ENCODE measurements at places on chromosomes 1 and 21.

- DNase-seq, result no peak
Observed at GRCh38 chr1:27588256-27589232, 15.4 kb downstream of the AHDC1 start.

GRCh38 chr21:18041012-18041411 is 203.6 kb upstream of the CHODL start:
- DNase-seq, result no peak

- DNase-seq, result no peak
Observed at GRCh38 chr1:3290915-3291314, 163.6 kb upstream of the ARHGEF16 start.

- no peak for DNase-seq
Observed at GRCh38 chr1:54864460-54865208, 22.4 kb downstream of the DHCR24 start.

GRCh38 chr1:200862713-200863415 is 9.9 kb upstream of the GPR25 start:
- no peak for DNase-seq

DNA sequence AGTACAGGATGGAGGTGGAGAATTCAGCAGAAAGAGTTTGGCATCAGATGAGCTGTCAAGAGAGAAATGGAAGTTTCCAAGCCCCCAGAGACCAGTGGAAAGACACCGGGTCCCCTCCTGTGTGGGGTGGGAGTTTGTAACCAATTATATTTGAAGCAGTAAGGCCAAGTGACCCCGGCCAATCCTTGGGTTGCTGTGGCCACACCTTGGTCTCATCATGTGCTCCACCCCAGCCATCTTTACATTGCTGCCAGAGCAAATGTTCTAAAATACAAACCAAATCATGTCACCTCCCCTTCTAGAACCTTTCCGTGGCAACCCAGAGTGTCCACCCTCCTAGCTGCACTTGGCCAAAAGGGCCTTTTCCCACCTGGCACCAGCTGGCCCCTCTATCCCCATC is 86.1 kb downstream of the KCNN3 start:
- DNase-seq, result no peak

DNA sequence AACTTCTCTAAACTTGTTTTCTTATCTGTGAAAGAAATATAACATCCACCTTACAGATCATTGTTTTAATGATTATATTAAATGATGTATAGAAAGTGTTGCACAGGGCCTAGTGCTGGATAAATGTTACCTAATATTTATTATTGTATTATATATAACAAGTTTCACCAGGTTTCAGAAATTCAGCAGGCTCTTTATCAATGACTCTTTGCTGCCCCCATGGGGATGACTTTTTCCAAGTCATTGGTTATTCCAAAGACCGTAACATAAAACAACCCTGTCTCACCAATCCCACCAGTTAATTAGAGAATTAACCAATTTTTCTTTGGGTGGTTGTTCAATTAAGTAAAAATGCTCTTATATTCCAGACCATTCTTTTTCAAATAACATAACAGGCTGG is 7.3 kb upstream of the DEDD start:
- no peak for DNase-seq

DNA sequence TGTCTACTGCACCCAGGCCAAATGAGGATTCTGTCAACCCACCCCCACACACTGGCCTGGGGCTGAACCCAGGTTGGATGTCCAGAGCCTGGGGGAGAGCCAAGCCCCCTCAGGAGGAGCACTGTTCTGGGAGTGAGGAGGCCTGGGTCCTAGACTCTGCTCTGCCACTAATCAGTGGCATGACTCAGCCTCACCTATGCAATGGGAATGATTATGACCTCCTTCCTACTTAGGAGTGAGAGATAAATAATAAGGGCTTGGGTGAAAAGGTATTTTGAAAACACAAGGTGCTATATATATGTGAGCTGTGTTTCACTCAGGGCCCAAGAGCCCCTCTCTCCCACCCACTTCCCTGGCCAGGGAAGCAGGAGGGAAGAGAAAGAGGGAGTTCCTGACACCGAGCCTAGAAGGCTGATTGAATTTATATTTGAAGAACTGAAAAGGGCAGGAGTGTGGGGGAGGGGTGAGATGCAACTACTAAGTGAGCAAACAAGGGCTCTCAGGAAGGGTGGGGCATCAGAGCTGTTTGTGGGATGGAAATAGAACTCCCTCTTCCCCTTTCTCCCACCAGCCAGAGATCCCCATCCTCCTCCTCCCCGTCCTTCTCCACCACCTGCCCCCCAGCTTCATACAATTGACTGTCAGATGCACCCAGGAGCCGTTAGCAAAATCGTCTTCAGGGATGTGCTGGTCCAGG is 8.2 kb downstream of the IGSF9 start:
- DNase-seq, result no peak

DNA sequence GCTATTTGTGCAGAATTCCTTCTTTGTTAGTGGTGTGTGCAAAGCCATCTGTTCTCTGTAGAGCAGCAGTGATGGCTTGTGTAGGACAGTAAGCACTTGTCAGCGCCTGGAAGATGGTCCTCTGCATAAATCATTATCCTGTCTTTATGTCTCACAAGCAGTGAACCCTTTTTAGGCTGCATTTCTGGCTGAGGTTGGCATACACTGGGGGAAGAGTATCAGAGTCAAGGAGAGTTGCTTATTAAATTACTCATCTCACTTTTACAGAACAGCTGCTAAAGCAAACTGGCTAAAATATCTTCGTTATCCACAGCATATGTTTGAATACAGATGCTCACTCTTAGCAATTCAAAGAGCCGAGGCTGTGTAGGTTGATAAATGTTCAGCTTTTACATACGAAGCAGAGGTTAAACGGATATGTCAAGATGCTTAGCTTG is 54.6 kb upstream of the NCAM2 start:
- no peak for DNase-seq

GRCh38 chr1:229368347-229368746 is 25.5 kb upstream of the CCSAP start:
- DNase-seq, result no peak

DNA sequence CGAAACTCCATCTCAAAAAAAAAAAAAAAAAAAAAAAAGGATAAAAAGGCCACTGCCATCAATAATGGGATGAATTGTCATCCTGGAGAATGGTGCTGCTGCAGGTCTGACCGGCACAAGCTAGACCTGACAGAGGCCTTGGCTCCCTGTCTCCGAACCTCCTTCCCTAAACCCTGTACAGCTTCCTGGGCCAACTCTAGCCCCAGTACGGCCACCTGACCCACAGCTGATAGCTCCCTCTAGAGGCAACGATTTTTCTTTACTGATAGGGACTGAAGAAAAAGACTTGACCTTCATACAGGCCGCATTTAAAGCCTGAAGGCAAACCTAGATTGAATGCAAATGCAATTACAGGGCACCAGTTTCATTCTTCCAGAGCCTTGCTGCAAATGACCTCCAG is 30.7 kb downstream of the NOL9 start:
- no peak for DNase-seq

DNA sequence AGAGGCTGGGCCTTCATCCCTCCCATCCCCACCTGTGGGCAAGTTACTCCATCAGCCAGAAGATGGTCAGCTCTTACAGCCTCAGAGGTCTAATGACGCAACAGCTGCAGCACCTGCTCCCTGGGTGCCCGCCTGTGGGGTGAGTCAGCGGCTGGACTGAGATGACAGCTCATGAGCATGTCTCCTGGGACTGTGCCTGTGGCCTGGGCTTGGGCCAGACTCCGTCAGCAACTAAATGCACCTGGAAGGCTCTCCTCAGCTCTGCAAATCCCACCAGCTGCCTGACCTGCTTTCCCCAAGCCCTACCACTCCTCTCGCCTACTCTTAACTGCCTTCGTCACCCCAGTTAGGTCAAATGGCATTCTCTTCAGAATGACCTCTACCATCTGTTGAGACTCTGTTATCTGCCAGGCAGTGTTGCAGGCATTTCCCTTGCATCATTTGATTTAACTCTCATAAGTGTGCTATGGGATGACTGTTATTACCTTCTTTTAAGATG is 47.7 kb downstream of the ETS2 start:
- DNase-seq, result no peak

DNA sequence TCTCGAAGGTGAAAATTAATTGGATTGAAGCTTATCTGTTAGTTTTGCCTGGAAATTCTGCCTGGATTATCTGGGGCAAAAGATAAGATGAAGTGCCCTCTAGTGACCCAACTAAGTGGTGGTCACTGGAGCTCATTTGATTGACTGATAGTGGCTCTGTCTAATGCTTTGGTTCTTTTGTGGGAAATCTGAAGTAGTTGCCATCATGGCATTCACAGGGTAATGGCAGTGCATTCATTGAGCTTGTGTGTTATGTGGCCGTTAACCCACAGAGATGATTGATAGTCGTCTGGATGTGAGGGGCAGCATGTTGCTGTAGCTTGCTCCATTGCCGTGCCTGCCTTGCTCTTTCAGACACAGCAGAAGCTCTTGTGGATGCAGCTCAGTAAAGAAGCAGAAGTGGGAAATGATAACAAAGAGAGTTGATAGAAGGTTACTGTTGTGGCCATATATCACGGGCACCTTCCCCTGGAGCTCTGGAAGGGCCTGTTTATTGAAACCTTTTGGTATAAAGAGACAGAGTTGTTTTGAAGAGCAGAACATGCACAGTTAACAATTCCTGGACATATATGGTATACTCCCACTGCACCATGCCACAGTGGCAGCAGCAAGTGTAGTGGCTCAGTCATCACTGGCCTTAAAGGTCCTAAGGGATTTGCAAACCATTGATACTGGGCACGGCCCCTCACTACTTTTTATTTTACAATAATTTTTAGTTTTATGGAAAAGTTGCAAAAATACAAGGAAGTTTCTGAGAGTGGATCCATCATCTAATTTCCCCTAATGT is 42.0 kb downstream of the CXADR start:
- DNase-seq, result no peak

DNA sequence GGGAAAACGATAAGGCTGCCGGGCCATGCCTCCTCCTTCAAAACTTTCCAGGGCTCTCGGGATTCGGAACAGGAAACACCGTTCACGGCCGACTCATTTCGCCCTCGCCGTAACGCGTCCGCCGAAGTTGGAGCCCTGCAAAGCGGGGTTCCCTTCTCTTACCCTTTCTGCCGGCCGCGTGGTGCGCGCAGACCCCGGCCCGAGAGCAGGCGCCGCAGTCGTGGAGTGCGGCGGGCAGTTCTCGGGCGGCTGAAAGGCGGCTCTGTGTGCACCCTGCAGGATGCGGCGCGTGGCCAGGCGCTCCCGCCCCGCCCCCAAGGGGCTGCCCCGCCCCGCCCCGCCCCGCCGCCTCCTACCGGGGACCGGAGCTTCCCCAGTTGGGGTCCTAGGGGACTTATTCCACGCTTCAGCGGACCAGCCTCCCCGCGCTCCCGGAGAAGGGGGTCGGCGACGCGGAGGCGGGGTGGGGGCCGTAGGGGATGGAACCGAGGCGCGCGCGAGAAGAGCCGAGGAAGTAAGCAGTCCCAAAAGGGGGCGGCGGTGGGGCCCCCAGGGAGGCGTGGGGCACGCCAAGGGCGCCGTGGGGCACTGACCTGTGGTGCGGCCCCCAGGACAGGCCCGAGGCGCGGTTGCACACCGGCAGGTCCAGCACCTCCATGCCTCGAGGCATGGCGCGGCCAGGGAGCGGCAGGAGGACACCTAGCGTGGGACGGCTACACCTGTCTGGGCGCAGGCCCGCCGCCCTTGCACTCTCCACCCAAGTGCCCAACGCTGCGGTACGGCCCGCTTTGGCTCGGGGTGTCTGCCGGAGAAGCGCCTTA is at the start of gene MCOLN2:
Gene MCOLN2, minus strand, starts transcription at position 268 of the 821 bp plus-strand sequence. Its CDS starts 241 bp downstream, at position 27.
- peak; percentile 36 for DNase-seq

DNA sequence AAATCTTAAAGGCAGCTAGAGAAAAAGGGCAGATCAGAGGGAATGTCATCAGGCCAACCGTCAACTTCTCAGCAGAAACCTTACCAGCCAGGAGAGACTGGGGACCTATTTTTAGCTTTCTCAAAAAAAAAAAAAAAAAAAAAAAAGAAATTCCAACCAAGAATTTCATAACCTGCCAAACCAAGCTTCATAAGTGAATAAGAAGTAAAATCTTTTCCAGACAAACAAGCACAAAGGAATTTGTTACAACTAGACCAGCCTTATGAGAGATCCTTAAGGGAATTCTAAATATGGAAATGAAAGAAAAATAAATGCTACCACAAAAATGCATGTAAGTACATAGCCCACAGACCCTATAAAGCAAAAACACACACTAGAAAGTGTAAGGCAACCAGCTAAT is 267.7 kb downstream of the AKT3 start:
- DNase-seq, result no peak

Data from activated CD8-positive, alpha-beta memory T cell treated with anti-CD3 and anti-CD28 coated beads for 1 hour (primary cell).